ENCODE measurements at places on chromosomes 12 and 14.

GRCh38 chr14:94390372-94391086 lies 2.1 kb upstream of the SERPINA1 start:
- no peak for DNase-seq

DNA sequence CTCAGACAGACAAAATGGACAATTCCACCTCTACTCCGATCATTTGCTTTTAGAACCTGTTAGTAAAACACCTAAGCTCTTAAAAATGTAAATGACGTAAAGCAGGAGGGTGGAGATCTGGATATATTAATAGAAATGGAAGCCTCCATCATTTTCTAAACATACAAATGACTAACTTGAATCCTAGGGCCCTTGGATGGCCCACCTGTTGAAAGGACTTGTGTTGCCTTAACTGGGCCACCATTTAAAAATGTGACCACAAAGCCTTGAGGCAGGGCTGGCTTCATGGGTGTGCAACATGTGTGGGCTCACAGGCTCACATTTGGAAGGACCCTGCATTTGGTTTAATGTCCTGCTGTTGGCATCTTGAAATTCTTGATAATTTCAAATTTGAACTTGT lies 131.5 kb upstream of the PRMT8 start:
- DNase-seq = no peak

GRCh38 chr12:102722147-102722546 lies 194.9 kb downstream of the PAH start:
- no peak for DNase-seq

DNA sequence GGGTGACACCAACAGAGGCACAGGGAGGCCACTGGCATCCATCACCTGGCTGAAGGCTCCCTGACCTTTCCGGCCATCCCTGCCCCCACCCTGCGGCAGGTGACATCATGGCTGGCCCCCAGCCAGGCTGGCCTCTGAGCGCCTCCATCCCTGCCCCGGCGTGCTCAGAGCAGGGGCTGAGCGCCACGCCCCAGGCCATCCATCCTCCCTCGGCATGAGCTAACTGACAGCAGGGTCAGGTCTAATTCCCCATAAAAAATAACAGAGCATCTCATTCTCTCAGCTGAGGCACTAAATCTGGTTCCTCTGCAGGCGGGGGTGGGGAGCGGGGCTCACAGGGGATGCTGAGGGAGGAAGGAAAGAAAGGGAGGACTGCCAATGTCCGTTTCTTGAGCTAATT lies 50.7 kb downstream of the PRIMA1 start:
- no peak for DNase-seq

- no peak for DNase-seq
These were observed 645.6 kb upstream of the TMEM132C start for GRCh38 chr12:127621366-127621765.

GRCh38 chr12:110726028-110726427 lies 16.7 kb downstream of the PPP1CC start:
- DNase-seq = no peak

DNA sequence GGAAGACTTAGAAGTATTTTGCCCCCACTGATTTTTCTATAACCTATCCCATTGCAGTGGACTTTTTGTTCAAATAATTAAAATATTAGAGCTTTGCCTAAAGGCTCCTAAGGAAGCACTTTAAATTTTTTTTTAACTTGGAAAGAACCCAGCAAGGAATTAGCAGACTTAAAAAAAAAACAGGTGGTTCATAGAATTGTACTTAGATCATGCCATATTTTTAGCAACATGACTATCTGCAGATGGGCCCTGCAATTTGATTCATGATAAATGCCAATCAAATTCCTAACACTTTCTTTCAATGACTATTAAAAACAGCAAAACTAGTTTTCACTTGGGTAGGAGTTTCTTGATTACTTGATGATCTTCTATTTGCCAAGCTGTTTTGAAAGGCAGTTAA lies 11.5 kb downstream of the ADAMTS20 start:
- DNase-seq = peak; percentile 44

DNA sequence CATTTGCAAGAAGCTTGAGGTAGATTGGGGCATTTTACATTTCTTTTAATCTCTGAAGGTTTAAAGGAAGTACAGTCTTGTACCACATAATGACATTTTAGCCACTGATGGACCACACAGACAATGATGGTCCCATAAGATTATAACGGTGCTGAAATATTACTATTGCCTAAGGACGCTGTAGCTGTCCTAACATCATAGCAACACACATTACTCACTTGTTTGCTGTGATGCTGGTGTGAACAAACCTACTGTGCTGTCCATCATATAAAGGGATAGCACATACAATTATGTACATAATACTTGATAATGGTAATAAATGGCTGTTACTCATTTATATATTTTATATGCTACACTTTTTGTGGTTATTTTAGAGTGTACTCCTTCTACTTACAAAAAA lies 127.1 kb upstream of the CPNE8 start:
- no peak for DNase-seq

DNA sequence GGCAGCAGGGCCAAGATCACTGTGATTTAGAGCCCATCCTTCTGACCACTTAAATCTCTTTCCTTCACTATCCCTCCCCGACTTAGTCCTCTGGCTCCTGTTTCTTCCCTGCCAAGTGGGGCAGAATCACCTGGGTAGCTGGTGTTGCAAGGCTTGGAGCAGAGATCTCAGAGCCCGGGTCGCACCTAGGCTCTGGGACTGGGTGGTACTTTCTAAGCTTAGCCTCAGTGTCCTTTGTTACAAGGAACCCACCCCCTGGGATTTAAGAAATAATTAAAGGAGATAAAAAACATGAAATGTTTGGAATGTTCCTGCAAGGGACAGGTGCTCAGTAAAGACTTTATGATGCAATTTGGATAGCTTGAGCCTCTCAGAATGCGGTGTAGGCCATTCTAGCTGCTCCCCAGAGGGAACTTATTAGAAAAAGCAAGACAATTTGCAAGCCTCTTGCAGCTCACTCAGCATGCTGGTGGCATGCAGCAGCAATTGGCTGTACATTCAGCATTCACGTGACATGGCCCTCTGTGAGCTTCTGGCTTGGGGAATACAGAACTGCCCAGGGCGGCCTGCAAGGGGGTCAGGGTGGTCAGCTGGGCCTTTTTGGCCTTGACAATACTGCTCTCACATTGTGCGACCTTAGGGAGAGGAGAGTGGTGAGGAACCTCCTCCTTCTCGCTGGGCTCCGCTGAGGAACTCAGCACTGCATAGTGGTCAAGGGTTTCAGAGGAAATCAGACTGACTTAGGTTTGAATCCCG lies 16.8 kb downstream of the C14orf132 start:
- no peak for DNase-seq

GRCh38 chr14:103204852-103205540 lies 81.7 kb downstream of the TNFAIP2 start:
- peak; percentile 30 for DNase-seq

- no peak for DNase-seq
These were observed 286.0 kb downstream of the ZFP36L1 start for GRCh38 chr14:68506645-68507419.

GRCh38 chr12:19217446-19217845 lies 87.9 kb downstream of the PLEKHA5 start:
- no peak for DNase-seq

- DNase-seq = no peak
These were observed 191.9 kb downstream of the RGS6 start for GRCh38 chr14:72124171-72124570.

- DNase-seq = no peak
These were observed 179.6 kb downstream of the TMX1 start for GRCh38 chr14:51419685-51420084.

DNA sequence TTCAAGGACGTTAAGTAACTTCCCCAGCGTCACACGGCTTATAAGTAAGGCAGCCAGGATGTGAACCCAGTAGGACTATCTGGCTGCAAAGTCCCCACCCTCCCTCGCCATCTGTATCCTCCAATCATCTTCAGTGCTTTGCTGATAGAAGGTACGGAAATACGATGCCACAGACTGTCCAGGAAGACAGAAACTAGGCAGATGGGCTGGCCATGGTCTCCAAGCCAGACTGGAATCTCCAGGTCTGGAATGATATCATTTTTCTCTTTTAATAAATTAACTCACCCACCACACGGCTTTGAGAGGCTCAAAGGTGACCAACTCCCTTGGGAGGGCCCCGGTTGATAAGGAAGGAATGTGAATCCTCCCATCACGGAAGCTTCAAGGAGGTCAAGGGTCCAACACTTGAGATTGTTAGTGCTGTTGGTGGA lies 16.3 kb upstream of the BDKRB1 start:
- DNase-seq = no peak

DNA sequence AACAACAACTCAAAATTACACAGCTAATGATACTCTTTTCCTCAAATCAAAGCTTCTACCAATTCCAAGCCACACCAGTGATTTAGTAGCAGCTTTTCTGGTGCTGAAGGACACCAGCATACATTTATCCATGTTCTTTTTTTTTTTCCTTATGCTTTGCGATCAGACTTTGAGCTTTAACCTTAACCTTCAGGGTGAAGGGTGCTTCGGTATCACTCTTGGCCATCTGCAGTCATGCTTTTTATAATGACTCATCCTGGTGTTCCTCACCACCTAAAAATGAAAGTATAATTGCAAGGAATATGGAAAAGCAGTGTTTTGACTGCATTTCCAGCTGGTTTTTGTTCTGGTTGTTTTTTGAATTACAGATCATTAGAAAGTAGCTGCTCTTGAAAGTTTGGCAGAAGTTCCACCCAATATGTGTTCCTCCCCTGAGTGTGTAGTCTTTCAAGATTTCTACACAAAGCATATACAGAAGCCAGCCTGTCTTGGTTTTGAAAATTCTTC lies 1.3 kb upstream of the SLC41A2 start:
- DNase-seq = peak; percentile 53

DNA sequence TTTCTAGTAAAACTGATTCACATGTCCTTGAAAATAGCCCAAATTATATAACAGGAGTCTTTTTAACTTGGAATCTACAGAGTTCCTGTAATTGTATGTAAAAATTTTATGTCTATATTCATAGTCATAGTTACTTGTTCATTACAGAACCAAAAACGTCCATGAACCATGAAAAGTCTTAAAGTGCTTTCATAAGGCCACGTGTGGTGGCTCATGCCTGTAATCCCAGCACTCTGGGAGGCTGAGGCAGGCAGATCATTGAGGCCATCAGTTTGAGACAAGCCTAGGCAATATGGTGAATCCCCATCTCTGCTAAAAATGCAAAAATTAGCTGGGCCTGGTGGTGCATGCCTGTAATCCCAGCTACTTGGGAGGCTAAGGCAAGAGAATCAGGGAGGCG lies 48.4 kb downstream of the GALNT4 start:
- DNase-seq = no peak

DNA sequence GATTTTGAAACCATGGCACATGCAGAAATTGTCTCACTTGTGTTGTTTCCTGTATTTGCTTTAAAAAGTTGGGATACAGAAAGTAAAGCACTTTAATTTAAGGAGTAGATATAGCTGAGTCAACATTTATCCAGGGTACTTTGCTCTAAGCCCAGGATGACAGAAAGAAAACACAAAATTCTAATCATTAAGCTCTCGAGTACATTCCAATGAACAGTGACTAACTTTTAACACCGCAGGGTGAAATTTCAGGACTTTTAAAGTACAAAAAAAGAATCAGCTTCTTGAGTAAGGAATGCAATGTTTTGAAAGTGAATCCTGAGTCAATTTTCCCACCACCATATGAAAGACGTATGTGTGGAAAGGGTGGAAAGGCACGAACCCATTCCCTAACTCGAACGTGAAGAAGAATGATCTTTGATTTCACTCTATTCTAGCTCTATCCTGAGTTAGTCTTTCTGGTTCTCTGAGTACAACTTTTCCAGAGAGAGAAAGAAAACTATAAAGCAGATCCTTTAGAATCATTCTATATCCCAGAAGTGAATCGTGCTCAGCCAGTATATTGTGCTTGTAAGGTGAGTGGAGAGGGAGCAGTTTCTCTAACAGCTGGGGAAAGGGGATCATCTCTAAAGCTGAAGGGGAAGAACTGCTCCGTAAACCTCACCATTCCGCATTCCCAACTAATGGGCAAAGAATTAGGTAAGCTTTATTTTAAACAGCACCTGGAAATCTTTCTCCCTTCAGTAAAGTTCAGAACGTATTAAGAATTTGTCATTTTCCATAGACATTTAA lies 779.0 kb upstream of the FLRT2 start:
- DNase-seq = peak; percentile 86

GRCh38 chr12:50564237-50564947 lies 59.6 kb downstream of the DIP2B start:
- DNase-seq = no peak

DNA sequence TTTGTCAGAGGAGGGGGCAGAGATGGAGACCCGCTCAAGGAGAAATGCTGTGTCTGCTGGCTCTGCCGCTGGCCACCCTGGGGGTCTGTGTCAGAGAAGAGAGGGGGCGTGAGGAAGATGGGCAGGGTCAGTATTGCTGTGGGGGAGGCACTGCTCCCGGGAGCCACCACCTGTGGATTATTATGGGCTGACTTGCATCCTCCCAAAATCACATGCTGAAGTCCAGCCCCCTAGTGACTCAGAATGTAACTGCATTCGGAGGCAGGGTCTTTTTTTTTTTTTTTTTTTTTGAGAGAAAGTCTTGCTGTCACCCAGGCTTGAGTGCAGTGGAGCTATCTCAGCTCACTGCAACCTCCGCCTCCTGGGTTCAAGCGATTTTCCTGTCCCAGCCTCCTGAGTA lies 12.3 kb downstream of the ABCD4 start:
- peak; percentile 27 for DNase-seq

- no peak for DNase-seq
These were observed 12.5 kb downstream of the NAA25 start for GRCh38 chr12:112096070-112096469.
